Ascending aorta (tissue), 2 donors: ENCODE measurements at places on chromosomes 3 and 15.

- DNase-seq: no peak
Observed at GRCh38 chr15:45586601-45587094, 531 bp upstream of the BLOC1S6 start.

- no peak for DNase-seq
Observed at GRCh38 chr3:107753976-107754375, 231.2 kb downstream of the BBX start.

DNA sequence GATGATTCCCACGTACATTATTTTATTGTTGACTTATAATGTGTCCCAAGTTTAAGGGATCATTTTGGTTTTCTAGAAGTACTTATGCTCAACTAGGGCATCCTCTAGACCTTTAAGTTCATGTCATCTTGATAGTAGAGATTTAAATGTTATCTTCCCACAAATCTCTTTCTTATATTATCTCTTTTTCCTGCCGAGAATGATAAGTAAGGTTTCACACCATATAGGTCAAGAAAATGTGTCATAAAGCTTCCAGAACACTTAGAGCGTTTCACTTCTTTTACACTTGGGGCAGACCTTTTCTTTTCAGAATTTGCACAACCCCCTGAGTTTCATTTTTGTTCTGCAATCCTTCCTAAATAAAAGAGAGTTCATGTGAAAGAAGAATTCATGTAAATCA is 142.0 kb upstream of the CBLB start:
- no peak for DNase-seq

DNA sequence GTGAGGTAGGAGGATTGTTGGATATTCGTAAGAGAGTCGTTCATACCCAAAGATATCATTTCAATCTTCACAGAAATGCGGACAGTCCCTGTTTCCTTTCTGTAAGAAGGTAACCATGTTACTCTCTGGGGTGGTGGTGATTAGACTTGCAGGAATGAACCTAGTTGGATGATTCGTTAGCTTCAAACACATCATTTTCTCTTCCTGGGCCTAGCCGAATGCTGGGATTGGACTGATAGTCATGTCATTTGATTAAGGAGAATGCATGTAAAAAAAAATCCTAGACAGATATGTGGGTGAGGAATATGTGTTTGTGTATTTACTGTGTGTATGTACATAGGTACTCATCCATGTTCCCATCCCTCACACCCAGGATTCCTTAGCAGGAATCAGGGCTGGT is 12.4 kb downstream of the SLCO3A1 start:
- no peak for DNase-seq

GRCh38 chr3:71102111-71102983 is 481.2 kb downstream of the FOXP1 start:
- no peak for DNase-seq

DNA sequence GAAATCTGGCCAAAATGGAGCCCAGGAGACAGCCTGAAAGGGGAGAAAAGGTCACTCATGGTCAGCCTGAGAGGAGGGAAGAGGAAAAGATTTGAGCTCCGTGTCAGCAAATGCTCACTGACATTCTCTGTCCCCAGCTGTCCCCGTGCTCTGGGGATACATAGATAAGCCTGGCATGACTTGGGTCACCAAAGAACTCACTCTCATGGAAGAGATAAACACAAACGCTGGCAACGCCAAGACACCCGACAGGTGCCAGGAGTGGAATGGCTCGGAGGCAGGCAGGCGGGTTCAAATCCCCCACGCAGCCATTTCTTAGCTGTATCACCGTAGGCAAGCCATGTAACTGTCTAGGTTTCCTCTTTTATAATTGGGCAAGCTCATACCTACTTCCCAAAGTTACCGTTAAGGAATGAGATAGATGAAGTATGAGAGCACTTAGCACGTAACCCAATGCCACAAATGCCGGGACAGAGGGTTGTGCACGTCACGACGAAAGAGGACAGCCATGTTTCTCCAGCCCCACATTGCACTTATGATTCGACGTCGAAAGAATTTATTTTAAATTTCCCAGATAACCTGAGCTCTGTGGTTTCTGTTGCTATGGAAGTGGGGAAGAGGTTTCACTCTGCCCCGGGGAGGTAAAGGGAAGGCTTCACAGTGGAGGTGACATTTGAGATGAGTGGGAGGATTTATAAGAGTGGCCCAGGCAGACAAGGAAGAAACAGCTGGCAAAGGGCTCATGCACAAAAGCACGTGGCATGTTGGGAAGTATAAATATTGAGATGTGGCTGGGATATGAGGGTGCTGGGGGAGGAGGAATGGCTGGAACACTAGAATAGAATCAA is 41.4 kb upstream of the TSEN2 start:
- DNase-seq: no peak

DNA sequence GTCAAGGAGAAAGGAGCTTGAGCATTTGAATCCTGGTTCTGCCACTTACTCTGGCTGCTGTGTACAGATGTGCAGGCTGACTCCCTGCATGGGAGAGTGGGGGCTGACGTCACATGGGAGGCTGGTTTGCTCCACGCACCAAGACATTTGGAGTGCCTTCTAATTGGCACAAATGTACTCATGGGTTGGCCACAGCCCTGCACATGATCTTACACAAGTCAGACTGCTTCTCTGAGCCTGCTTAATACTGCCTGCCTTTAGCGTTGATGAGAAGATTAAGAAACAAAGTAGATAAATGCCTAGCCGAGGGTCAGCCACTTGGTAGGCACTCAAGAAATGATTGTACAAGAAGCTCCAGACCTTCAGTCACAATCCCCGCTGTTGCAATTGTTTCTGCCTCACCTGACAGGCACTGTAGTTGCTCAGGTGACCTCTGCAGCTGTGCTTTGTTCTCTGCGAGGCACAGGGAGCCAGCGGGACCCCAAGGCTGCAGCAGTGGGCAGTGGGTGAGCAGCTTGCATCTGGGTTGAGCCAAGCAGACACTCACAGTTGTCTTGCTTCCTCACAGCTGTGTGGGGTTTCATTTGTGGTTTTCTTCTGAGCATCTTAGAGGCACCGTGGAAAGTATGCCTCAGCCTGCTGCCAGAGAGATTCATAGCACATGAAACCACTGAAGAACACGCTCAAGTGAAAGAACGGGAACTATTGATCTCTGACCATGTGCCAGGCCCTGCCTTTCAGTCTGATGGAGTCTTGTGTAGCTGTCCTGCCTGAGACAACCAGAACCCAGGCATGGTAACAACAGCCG is 33.1 kb downstream of the GRK7 start:
- DNase-seq: peak; percentile 70

DNA sequence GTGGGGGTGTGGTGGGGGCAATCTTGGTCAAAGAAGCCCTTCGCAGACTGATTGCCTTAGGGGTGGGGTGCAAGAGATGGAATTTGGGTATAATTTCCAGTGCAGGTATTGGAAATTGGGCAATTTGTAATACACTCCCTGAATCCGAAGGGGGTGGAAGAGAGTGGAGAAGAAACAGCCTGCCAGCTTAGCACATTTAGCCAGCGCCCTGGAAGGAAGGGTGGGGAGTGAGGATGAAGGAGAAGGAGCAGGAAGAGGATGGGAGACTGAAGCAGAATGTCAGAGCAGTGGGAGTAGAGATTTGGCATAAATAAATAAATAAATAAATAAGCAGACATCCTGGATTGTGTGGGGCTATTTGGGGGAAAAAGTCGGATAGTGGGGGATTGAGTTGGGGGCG is 1.6 kb downstream of the GAP43 start:
- no peak for DNase-seq

DNA sequence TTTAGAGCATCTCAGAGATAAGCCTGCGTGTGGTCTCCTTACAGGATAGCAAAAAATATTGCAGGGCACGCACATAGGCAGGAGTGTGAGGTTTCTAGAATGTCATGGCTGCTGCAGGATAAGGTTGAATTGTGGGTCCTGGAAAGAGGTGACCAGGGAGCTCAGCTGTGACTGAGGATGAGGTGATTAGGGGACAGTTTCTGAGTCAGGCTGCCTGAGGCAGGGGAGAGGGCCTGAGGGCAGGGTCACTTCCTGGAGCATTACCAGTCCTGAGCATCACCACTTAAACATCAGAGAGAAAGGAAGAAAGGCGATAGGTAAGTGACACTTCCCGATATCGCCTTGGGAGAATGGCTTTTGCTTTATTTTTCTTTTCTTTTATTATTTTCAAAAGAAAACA is 813.8 kb downstream of the TUSC7 start:
- no peak for DNase-seq

- no peak for DNase-seq
Observed at GRCh38 chr3:189937302-189938127, 183.2 kb downstream of the P3H2 start.

GRCh38 chr3:115160295-115160694 is 13.2 kb upstream of the ZBTB20 start:
- no peak for DNase-seq

DNA sequence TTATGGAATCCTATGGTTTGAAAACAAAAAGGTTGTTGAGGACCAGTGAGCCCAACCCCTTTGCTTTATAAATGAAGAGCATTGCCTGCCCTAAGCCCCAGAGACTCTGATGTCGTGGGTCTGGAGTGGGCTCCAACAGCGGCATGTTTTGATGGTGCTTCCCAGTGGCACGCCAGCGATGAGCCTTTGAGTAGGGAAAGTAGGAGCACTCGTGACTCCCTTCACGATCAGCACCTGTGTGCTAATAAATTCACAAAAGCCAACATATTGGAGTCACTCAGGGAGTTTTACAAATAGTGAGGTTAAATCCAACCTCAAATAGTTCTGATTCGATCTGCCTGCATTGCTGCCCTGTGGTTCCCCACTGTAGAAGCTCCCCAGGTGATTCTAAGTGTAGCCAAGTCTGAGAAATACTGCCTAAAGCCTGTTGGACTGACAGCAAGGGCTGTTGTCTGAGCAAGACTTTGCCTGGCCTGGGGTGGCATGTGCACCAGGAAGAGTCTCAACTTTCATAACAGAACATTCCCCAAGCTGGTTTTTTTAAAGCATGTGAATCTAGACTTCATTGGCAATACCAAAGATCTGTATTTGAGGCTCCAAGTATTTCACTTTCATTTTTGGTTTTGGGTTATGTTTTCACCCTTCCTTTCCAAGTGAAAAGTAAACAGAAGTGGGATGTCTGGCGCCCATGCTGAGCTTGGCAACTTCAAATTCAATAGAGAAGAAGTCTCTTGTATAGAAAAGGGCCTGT is 9.9 kb downstream of the CCR5 start:
- no peak for DNase-seq

GRCh38 chr3:152607179-152607578 is 227.8 kb upstream of the P2RY1 start:
- DNase-seq: no peak

GRCh38 chr3:124995460-124995994 is 60.3 kb downstream of the HEG1 start:
- DNase-seq: no peak

DNA sequence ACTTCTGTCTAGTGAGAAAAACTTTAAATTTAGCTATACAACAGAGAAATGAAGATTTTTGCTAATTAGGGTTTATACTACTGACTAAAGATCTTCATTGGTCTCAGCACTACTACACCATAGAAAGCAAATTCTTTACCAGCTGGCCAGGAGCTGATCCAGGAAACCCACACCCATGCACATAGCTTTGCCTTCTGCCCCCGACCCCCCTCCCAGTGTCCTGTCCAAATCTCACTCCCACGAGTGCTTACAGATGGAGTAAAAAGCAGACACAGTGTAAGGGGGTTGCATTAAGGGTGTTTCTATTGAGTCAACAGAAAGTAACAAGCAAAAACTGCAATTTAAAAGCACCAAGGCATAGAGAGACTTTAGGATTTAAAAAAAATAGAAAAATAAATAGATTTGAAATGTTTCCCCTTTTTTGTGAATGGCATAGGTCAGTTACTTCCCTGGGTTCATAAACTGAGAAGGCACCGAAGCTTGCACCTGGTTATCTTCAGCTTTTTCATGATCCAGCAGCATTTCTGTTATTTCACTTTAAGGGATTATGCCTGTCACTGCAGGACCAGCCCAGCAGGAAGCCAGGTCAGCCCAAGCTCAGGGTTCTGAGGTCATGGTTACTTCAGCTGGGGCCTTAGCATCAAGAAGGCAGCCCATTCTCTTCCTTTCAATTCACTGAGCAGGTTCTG is 124.3 kb downstream of the CTNNB1 start:
- DNase-seq: no peak

- DNase-seq: no peak
Observed at GRCh38 chr15:38809621-38810020, 245.0 kb upstream of the RASGRP1 start.

DNA sequence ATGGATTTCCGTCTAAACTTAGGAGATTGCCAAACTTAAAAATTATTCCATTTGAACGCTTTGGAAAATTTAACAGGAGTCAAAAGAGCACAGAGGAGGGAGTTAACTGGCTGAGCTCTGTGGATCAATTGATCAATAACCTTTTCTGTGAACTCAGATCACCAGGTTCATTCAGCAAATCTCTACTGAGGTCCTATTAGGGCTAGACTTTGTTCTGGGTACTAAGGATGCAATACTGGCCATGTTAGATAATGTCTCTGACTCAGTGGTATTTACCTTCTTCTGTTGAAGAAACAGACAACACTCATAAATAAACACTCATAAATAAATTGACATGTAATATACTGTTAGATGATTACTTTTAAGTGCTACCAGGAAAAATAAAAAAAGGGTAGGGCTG is 323.4 kb upstream of the SUCLG2 start:
- no peak for DNase-seq

GRCh38 chr3:152094406-152094805 is 174.3 kb upstream of the MBNL1 start:
- no peak for DNase-seq

DNA sequence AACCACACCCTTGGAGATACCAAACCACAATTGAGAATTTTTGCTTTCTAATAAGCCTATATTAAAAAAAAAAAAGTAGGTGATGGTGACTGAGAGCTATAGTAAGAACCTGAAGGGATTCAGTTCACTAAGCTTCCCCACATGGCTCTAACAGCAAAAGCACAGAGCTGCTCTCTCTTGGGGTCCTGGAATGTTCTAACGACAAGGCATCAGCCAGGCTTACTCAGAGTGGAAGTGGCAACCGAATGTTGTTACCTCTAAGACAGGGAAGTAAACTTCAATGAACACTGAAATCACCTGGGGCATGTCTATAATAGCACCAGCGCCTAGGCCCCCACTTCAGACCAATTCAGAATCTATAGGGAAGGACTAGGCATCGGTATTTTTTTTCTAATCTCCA is 397.7 kb downstream of the MAGI1 start:
- no peak for DNase-seq

DNA sequence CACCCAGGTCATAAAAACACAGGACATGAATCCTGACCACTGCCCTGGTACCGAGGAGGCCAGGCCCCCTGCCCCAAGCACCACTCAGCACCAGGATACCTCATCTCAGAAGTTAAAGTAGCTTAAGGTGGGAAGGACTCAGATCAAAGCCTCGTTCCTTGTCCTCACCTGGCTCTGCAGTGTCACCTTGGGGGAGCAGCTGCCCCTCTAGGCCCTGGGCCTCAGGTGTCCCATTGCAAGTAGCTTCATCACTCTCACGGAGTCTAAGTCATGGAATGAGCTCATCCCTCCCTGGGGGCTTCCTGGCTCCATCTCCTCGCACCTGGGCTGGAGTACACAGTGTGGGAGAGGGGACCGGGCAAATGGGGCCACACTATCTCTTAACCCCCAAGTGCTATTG is 148.0 kb downstream of the TPRA1 start:
- no peak for DNase-seq

- DNase-seq: peak; percentile 88
Observed at GRCh38 chr15:68334661-68335124, 57.1 kb downstream of the FEM1B start.
